ENCODE measurements at places on chromosomes 12 and 14.

GRCh38 chr12:71216725-71217579, 59.2 kb upstream of the TSPAN8 start:
- DNase-seq, result no peak

- DNase-seq, result no peak
Observed at GRCh38 chr12:70317781-70318180, 48.3 kb upstream of the KCNMB4 start.

DNA sequence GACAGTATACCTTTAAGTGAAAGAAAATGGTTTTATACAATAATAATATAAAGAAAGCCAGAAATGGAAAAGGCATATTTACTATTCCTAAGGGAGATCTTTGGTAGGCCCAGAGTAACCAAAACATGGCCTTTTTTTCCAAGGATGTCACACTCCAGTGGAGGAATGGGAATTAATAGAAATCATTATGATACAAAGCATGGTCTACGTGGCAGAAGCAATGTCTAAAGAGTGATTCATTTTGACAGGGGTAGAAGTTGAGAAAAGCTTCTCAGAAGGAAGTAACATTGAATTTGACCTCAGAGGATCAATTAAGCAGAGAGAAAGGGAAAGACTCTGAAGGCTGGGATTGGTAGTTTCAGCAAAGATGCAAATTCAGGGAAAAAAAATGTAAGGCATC, 208.6 kb downstream of the BTG1 start:
- no peak for DNase-seq

DNA sequence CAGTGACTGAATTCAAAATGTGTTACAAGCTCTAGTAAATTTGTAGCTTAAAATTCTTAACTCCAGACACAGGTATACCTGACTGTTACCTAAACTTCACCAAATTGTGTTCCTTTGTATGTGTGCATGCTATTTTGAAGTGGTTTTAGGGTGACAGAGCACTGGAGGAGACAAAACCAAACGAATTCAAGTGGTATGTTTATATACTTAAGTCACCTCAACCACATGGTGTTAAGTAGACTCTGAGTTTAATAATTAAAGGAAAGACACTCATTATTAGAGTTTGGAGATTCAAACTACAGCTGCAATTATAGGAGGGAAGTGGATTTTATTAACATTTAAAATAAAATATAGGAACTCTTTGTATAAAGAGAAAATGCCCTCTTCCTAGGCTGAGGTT, 84.3 kb downstream of the PLCZ1 start:
- no peak for DNase-seq

DNA sequence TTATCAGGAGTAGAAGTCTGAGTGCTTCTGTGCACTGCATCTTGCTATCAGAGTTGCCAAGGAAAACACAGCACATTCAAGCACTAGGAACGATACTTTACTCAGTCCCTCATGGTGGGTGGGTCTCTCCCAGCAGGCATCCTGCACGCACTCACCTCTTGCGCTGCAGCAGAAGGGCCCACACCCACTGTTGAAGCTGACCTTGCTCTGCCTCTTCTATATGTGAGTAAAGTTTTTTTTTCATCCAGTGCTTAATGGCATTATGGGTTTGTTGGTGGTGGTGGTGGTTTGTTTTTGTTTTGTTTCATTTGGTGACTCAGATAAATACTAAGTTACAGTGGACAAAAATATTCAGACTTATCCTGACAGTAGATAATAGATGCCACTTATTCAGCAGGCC, 348.5 kb downstream of the EGLN3 start:
- DNase-seq, result no peak

GRCh38 chr14:102071283-102071998, 15.4 kb downstream of the HSP90AA1 start:
- DNase-seq, result no peak

DNA sequence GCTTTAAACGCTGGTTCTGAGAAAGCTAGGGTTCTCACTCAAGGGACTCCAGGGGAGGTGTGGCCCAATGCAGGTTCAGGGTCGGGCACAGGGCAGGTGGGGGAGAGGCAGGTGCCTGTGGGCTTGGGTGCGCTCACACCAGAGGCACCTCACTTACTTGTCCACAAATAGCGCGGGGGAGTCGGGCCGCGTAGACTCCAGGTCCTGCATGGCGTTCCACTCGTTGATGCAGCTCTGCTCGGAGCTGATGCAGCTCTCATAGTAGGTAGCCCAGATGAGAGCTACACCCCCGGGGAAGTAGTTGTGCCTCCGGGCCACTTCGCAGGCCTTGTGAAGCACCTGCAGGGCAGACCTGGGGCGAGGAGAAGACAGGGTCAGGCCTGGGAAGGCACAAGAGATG, 49.9 kb downstream of the SSH1 start:
- no peak for DNase-seq

DNA sequence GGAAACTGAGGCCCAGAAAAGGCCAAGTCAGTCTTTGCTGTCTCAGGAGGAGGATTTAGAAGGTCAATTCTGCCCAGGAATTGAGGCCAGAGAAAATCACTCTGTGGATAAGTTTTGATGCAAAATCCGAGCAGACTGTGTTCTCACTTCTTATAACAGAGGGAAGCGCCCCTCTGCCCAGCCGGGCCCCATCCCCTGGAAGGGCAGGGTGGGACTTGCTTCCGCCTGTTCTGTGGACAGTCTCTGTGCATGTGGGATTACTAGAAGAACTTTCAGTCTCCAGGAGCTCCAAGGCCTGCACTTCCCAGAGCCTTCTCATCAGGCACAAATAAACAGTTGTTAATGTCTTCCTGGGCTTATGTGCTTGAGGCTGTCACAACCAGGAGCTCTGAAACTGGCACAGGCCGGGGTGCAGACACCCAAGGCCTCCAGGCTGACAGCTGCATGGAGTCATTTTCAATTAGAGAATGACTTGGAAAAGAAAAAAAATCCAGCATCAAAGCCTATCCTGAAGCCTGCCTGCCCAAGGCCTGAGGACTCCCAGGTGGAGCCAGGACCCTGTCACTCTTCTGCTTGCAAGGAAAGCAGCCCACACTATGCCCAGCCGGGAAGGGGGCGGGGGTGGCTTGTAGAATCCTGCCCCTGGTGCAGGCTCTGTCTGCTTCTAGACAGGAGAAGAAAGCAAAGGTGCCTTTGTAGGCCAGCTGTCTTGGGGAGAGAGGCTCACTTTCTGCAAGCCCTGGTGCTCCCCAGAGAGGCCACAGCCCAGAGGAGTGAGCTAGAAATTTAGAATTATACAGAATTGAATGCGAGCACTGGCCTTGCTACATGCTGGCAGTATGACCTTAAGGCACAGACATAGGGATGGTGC, 84.7 kb downstream of the NTF3 start:
- DNase-seq, result no peak

DNA sequence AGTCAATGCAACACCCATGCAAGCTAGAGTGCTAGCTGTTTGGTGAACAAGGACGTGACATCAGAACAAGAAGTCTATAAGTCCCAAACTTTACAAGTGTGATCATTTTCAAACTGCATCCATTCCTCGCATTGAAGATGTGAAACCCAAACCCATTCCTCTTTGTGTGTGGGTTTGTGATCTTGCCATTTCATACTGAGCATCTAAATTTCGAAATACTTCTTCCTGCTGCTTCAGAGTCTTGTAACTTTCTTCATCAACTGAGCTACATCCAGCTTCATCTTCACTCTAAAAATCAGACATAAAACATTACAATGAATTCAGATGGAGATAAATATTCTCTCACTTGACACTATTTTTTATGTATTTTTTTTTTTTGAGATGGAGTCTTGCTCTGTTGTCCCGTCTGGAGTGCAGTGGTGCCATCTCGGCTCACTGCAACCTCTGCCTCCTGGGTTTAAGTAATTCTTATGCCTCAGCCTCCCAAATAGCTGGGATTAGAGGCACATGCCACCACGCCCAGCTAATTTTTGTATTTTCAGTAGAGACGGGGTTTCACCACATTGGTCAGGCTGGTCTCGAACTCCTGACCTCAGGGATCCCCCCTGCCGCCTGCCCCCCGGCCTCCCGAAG, 4.8 kb upstream of the ZCCHC8 start:
- no peak for DNase-seq

DNA sequence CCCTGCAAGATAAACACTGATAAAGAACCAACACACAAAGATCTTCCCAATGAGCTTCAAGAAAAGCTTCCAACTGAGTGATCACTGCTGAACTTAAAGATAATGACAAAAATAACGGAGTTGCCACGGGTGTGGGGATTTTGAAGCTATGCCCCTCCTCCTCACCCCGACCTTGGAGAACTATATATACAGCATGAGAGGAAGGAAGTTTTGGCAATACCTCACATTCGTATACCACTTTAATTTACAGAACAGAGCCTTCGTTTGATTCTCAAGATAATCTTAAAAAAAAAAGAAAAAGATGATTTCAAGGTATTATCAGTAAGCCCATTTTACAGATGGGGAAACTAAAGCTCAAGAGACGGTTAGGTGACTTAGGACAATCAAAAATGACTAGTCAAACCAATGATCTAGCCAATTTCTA, 715 bp downstream of the NEK9 start:
- DNase-seq, result peak; percentile 20

DNA sequence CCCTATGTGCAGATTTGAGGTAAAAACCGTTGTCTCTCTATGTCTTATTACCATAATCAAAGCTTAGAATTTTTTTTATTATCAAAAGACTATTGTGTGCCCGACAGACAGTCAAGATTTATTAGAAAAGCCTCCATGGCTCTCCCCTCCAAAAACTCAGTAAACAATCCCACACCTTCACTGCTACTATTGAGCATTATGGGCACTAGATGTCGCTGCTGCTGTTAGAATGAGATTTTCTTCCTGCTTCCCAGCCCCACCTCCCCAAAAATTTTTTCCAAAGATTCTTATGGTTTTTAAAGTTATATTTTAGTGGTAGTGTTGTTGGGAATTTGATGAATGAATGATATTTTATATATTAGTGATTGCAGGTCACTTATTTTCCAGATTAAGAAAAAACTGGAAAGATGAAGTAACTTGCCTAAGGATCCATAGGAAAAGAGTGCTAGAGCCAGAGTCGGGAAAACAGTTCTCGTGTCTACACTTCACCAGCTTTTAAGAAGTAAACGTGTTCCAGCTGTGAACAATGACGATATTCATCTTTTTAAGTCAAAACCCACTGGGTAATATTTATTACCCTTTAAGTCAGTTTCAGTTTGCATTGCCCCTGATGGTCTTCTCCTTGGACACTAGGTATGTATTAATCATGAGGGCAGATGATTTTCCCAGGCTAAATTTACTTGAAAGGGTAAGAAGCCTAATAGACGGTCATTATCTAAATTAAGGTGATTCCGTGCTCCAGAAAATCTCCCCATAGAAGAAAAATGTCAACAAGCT, 12.2 kb upstream of the FOXG1 start:
- no peak for DNase-seq

- no peak for DNase-seq
Observed at GRCh38 chr14:101019990-101020710, 116.6 kb upstream of the RTL1 start.

DNA sequence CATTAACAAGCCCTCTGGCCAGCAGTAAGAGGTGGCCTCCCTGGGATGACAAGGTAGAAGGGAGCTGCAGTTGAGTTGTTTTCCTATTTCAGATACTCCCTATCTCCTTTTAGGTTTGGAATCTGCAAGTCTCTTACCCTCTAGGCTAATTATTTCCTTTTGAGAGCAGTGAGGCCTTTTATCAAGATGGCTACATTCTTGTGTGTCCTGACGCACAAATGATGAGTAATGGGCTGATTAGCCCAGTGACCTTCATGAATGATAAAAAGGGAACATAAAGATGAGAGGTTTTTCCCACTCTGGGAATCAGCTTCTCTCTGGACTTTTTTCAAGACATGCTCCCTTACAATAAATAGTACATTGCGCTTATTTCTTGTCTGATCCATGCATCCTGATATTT, 22.9 kb downstream of the DYRK2 start:
- no peak for DNase-seq

- DNase-seq, result no peak
Observed at GRCh38 chr12:98951406-98951805, 306.3 kb downstream of the APAF1 start.

GRCh38 chr12:25436206-25437030, 116.7 kb downstream of the LMNTD1 start:
- peak; percentile 12 for DNase-seq

DNA sequence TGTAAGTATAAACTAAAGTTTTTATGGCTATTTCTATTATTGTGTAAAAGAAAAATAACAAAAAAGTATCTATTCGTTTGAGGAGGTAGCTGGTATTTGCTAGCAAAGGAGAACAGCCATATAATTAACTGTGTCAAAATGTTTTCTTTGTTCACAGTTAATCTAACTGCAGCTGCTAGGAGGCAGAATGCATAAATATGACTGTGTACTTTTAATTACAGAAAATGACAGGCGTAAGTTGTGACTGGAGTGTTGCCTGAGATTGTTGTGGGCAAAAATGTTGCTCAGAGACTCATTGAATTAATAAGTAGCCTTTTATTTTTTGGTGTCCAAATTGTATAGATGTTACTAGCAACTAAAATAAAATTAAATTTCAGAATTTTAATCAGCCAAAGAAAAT, 33.5 kb downstream of the PTPRO start:
- DNase-seq, result no peak

GRCh38 chr12:51871126-51871525, 16.8 kb upstream of the ANKRD33 start:
- no peak for DNase-seq

GRCh38 chr12:57517187-57517586, 3.1 kb downstream of the DDIT3 start:
- no peak for DNase-seq

DNA sequence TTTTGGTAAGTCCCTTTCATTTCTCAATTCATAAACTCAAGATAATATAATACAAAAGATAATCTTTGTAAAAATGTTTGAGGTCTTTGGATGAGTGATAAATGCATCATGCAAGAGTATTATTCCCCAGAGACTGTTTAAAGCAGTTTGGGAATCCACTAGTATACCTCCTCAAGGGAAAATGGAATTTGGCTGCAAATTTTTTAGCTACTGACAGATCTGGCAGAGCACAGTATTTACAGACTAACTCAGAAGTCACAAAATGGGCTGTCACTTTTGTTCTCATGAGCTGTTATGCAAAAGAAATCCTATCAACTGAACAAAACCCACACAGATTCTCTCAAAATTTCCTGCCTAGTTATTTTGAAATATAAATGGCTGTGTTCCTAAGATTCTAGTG, 9.9 kb downstream of the SPIC start:
- no peak for DNase-seq

DNA sequence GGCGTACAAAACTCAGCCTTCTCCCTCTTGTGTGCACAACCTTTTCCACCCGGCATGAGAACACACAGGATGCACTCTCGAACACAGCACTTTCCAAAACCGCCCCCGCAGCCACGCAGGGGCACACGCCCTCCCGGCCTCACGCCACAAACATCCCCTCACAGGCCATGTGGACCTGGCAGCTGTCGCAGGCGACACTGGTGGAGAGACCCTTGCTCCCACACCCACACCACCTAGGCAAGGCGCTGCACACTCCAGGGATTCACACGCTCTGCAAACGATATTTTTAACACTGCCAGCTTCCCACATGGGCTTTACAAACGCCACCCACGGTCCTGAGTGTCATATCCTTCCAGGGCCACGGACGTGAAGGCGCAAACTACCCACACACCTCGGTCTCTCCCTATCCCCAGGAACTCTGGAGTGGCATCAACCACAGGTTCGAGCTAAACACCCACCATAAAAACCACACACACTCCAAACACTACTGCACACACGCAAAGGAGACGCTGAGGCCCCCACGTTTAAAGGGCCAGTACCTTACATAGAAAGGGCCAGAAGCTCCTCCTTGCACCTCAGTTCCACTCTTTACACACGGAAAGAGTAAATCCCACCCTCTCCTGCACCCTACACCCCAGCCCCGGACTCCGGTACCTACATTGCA, 12.4 kb upstream of the ITGB7 start:
- DNase-seq, result peak; percentile 87

Data from stimulated activated CD4-positive, alpha-beta T cell treated with anti-CD3 and anti-CD28 coated beads, Interleukin-15, amount 100 ng/mL, for 24 hours (primary cell).